ENCODE measurements at places on chromosomes 3 and 15.

DNA sequence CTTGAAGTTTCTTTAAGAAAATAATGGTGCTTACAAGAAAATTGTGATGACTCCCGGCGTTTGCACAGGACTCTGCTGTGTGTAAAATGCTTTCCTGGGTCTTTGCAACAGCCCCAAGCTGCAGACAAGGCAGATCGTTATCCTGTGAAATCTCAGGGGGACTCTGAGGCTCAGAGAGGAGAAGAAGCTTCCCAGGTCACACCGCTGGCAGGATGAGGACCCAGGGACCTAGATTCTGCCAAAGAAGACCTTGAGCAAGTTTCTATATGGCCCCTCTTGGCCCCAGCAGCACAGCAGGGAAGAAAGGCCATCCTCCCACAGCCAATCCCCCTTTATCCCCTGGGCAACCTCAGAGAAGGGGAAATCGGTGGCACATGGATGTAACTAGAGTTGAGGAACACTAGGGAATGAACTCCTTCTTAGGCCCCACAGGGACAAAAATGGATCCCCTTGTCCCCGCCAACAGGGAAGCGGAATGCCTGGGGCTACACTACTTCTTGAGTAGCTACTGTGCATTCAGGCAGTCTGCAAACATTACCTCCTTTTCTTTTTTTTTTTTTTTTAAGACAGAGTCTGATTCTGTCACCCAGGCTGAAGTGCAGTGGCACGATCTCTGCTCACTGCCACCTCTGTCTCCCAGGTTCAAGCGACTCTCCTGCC is 72.8 kb downstream of the CPN2 start:
- peak; percentile 5 for DNase-seq

DNA sequence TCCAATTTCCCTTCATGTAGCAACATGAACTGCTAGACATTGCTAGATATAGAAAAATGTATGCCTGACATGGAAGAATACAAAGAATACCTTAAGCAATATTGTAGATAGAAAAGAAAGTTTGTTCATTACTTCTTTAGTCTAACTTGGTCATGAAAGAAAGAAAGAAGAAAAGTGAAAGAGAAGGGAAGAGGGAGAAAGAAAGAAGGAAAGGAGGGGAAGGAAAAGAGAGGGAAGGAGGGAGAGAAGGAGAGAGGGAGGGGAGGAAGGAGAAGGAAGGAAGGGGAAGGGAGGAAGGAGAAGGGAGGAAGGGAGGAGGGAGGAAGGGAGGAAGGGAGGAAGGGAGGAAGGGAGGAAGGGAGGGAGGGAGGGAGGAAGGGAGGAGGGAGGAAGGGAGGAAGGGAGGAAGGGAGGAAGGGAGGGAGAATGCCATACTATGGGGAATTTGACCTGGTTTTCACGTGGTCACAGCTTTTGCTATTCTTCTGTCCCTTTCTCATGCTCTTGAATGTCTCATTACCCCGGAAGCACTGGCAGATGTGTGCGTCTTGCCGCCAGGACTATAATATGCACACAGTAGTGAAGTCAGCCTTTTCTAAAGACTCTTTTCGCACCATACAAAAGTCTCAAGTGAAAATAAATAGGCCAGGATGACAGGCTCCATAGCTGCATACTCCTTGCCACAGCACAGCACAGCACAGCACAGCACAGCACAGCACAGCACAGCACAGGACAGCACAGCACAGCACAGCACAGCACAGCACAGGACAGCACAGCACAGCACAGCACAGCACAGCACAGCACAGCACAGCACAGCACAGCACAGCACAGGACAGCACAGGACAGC is 78.2 kb downstream of the CHAC1 start:
- DNase-seq = no peak

- DNase-seq = no peak
Measured at GRCh38 chr15:28096411-28096669, 2.8 kb downstream of the OCA2 start.

GRCh38 chr15:40472171-40472727 is 1.5 kb downstream of the CHST14 start:
- no peak for DNase-seq

DNA sequence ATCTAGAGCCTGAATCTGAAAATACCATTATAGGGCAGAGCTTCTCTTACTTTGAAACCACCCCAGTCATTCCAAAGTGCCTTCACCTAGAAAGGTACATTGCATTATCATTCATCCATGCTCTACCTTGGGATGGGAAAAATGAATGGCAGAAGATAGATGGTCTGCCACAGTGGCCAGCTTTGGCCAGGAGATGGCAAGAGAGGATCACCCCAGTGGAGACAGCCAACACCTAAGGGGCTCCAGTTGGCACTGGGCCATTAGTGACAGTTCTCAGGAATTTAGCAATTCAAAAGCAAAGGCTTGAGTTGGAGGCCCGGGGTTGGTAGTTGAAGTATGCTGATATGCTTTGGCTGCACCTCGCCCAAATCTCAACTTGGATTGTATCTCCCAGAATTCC is 253.6 kb upstream of the MRPL3 start:
- DNase-seq = no peak

- no peak for DNase-seq
Measured at GRCh38 chr3:14405360-14406238, 3.2 kb downstream of the SLC6A6 start.

DNA sequence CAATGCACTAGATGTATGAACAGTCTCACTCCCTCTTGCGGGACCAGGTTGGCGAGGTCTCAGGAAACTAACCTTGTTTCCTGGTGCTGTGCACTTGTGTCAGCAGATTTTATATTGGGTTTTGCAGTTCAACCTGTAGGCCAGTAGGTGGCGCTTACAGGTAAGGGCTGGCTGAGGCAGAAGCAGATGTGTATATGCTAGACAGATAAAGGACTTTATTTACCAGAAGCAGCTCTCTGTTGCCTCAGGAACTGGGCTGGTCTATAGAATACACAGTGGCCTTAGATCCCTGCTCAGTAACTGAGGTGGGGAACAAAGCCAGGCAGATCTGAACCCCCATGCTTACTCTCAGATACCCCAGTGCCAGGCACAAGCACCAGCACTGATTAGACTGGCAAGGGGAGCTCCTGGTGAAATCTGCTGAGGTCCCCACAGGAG is 296.8 kb downstream of the DOCK3 start:
- DNase-seq = peak; percentile 70

All from activated naive CD4-positive, alpha-beta T cell treated with anti-CD3 and anti-CD28 coated beads, Interleukin-2, amount 10 ng/mL, durations not matched to agents 7 days and 5 days (primary cell).